CD4-positive, alpha-beta T cell treated with Interleukin-6 at 100 ng/mL for 8 hours (primary cell): ENCODE measurements at places on chromosomes 7 and 10.

DNA sequence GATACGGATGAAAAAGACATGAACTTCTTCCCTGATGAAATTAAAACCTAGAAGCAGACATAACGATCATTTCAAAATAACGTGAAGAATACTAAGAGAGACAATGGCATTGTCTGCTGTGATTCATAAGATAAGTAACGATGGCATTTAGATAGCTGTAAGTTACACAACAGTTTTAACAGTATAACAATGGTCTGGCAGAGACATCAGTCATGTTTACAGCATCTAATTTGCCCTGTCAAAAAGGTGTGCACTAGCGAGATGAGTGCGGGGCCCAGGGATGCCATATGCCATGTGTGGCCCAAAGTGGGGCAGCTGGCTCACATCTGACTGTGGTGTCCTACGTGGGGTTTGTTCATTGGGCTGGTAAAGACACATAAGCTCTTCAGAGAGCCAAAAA lies 55.7 kb upstream of the RHEB start:
- no peak for DNase-seq

GRCh38 chr7:88002617-88003016 lies 68.6 kb downstream of the ADAM22 start:
- DNase-seq: no peak

DNA sequence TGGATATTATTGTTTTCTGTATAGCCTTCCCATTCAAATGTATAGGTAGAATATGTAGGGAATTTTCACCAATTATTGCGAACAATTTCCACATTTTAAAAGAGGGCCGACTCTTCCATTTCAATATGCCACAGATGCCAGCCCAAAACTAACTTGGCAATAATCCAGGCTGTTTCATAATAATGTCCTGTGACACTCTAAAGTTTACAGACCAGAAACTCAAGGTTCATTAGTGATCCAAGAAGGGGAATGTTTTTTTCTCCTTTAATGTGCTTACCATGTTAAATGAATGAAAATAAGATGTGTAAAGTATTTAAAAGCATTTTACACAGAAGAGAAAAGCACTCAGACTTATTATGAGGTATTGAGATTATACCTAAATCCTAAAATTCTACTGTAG lies 63.0 kb upstream of the FAM3C start:
- DNase-seq: no peak

DNA sequence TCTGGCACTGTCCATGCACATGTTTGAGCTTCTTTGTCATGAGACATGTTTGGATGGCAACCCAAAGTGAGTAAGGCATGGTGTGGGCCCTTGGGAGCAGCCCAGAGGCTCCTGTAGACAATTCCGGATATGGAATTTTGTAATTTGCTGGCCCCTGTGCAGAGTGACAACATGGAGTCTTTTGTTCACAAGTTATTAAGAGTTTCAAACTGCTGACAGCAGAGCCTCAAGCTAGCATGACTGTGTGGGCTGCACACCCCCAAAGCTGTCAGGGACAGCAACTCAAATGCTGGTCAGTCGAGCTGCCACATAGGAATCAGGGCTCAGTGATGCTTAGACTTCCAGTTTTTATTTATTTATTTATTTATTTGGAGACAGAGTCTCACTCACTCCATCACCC lies 7.0 kb upstream of the MYL7 start:
- no peak for DNase-seq

GRCh38 chr7:47039089-47039648 lies 542.7 kb downstream of the TNS3 start:
- DNase-seq: no peak

DNA sequence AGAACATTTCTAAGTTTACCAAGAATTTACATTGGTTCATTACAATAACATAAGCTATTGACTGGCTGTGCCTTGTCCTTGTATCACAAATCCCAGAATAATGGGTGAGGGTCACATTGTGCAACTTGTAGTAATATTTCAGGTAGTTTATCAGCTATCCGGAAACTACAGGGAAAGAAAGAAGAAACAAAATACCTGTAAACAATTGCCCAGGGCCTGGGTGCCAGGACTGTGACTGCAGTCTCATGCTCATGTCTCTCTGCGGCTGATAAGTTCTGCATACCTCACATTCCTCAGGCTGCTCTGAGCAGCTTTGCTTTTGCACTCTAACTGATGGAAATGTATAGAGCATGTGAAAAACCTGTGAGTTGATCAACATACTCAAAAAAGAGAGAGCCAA lies 131.8 kb upstream of the TRIM24 start:
- DNase-seq: no peak

DNA sequence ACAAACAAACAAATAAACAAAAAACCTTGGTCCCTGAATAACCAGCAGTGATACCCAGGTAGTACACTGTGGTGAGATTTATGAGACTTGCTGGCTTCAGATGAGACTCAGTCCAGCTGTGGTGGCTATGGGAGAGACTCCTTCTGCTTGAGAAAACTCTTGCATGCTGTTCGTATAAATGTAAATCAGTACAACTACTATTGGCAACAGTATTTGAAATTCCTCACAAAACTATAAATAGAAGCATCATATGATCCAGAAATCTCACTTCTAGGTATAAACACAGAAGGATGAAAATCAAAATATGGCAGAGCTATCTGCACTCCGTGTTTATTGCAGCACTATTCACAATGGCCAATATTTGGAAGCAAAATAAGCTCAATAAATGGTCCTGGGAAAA lies 692.1 kb downstream of the PCDH15 start:
- DNase-seq: no peak
